ENCODE measurements at places on chromosomes 16 and 17. TPM values are rescaled to one million over a fixed set of nuclear protein-coding genes. Genes with fewer than 3 reads are reported as not detected.

GAS2L2 gene
- under 0.01 TPM for total RNA-seq

GALR2 gene
- total RNA-seq = 0.63 TPM

PIRT gene
- 0.10 TPM for total RNA-seq

MYH2 gene
- not detected for total RNA-seq

Data from mononuclear cell (primary cell).